HuH-7.5 (cell line): ENCODE measurements at places on chromosomes 11 and 22.
A peak's percentile ranks its signal among the peaks of the same experiment; 100 is the strongest.

GRCh38 chr11:285894-286220 is 3.1 kb upstream of the PGGHG start:
- DNase-seq, result no peak

GRCh38 chr11:94794287-94795168 is 26.4 kb downstream of the AMOTL1 start:
- DNase-seq, result no peak

DNA sequence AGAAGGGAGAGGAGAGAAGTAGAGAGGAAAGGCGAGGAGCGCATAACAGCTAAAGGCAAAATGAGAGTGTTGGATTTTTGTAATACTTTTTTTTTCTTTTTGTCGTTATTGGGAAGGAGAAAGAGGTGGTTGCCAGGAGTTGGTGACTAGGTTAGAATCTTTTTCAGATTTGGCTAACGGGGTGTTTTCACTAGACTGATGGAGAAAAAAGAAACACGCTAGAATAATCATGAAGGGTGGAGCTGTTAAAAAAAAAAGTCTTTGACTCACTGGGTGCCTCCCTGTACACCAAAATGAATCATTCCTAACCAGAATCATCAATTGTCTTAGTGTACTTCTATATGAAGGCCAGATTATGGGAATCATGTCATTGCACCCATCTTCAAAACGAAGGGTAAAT is 12.7 kb downstream of the BLID start:
- no peak for DNase-seq

GRCh38 chr11:67507242-67507863 is 609 bp downstream of the CDK2AP2 start:
- DNase-seq, result peak; percentile 98

DNA sequence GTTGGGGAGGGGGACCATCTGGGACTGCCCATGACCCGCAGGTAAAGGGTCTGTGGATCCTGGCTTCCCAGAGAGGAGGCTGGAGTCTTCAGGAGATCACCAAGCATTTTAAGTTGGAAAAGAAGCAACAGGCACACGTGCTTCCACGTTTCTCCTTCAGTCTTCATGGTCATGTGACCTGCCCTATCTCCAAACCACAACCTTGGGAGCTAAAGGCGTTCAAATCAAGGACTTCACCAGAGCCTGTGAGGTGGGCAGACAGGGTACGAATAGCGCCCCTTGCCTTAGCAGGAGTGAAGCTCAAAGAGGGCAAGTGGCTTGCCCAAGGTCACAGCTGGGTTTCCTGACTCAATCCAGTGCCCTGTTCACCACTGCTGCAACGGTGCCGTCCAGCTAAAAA is 6.7 kb downstream of the TMEM184B start:
- no peak for DNase-seq

DNA sequence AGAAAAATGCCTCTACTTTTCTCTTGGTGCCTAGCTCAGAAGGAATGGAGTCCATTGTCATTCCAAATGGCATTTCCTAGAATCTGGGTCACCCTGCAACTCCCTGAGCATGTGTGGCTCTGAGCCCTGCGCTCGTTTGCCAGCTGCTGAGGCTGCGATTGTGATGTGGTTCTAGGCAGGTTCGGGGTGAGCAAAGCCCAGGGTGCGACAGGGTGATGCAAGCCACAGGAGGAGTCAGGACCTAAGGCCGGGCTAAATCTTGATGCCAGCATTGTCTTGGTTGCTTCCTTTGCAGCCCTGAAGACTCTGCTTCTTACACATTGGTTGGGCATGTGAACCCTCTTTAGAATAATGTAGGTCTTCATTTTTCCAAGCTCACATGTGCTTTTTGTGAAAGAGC is 131.0 kb downstream of the MORC2 start:
- DNase-seq, result no peak

DNA sequence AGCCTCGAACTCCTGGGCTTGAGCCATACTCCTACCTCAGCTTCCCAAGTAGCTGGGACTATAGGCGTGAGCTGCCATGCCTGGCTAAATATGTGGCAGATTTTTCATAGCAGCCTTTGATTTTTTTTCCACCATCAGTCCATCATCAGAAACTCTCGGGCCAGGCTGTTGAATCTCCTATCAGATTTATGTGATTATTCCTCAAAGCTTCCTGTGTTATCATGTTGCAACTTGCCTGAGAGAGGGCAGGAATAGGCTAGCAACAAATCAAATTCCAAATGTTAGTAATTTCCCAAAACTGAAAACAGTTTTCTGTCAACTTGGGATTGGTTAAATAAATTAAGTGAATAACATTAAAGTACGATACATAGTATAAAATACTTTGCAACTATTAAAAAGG is 3.4 kb downstream of the LRRC51 start:
- no peak for DNase-seq

- DNase-seq, result no peak
Observed at GRCh38 chr11:92130421-92130831, 94.2 kb upstream of the FAT3 start.

GRCh38 chr22:36739185-36739584 is 35.6 kb upstream of the CACNG2 start:
- DNase-seq, result no peak

DNA sequence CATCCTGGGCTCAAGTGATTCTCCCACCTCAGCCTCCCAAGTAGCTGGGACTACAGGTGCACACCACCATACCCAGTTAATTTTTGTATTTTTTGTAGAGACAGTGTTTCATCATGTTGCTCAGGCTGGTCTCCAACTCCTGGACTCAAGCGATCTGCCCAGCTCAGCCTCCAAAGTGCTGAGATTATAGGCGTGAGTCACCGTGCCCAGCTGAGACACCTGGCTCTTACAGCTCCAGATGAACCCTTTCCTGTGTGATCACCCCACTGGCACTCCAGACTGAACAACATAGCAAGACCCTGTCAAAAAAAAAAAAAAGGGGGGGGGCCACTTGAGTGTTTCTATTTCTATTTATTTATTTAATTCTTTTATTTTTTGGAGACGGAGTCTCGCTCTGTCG is 1.0 kb upstream of the ADSL start:
- DNase-seq, result no peak

DNA sequence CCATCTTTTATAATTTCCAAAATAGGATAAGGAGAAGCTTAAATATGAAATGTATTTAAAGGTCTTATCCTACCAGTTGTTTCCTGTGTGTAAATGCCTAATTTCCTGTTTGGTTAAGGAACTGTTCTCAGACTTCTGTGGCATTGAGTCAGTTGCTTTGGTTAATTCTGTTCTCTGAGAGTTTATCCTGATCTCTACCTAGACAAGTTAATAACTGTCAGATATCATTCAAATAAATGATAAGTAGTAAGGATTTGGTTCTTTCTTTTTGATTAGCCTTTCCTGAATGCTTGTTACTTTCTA is 39.5 kb downstream of the CTNND1 start:
- DNase-seq, result no peak

DNA sequence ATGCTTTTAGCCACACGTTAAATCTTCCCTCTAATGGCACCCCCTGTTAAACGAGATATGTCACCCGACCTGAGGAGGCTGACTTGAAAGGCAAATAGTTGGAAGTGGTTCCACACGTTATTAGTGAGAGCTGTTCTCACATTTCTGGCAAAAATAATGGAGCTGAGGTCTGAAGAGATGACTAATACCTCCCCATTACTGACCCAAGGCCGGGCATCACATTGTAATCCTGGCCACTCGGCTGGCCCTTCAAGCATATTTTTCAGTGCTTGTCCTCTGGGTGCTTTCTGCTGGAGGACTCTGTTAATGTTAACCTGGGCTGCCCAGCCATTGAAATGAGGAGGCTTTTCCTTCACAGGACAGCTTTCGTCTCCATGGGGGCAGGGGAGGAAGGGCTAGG is 260.0 kb upstream of the CADM1 start:
- no peak for DNase-seq

DNA sequence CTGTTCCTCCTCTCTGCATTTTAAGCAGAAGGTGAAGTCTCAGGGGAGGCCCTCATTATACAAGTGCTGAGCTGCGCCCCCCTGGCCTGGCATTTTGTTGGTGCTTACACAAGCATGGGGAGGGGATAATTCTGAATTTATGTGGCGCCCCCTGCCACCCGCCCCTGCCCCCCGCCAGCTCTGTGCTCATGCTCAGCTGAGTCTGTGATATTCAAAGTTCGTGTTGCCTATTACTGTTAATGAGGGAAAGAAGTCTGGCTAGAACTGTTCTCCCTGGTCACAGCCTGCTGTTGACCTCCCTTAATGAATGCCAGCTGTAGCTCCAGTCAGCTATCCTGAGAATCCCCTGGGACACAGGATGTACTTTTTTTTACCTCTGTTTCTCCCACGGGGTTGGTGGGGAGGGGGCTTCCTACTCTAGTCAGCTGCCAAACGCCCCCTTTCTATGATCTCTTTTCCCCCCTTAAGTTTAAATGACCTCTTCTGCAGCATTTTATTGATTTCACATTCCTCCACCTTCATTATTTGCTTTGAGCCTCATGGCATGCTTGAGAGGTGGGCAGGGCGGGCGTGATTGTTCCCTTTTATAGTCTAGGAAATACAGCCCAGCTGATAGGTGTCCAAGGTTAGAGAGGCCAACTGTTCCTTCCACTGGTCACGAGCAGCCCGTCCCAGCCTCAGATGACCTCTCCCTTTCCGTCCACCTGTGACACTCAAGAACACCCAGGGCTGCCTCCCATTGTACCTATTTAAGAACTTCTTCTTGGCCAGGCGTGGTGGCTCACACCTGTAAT is 12.2 kb downstream of the USP2 start:
- DNase-seq, result no peak

DNA sequence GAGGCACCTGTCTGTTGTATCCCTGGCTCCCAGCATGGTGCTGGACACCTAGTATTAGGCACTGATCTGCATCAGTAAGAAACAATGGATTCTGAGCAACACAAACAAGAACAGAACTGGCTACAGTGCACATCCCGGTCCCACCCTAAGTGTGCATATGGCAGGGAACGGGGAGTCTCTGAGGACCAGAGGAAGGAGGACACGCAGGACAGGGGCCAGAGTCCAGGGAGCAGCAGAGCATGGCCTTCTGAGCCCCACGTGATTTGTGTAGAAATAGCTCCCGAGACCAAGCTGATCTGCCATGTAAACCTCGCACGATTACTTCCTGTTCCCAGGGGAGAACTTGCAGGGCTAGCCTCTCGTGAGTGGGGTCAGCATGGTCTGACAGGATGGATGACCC is 12.7 kb upstream of the SNX32 start:
- DNase-seq, result no peak

DNA sequence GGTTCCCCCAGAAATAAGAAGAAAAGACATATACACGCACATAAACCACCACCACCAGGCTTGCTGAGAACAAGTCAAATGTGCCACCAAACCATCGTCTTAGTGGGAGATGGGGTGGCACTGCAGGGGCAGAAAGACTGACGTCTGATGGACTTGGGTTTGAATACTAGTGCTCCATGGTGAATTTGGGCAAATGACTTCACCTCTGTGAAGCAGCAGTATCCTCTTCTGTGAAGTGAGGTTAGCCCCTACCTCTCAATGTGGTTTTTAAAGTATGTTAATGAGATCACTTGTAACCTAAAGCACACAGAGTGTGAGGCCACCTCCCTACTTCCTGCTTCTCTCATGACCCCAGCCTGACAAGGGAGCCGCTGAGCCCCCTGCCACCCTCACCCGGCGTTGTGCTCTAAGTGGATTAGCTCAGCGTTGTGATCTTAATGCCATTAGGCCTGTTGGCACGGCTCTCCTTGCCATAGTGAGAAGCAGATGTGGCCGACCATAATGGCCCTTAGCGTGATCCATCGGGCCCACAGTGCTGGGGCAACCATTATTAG is 14.4 kb downstream of the ZBTB16 start:
- no peak for DNase-seq

DNA sequence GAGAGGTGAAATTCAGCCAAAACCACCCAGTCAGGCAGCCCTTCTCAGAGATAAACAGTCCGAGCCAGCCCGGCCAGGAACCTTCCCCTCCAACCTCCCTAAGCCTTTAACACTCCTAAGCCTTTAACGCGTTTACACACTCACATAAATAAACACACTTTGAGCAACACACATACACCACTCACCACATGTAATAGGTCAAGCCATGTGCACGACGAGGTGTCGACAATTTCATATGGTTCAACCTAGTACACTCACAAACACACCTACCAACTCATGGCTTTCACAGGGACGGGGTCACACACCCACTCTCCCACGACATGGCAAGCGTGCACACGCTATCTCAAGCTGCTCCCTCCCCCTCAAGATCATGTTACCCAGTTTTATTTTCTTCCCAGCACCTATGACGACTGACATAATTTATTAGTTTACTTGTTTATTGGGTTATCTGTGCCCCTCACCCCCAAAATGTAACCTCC is 15.5 kb downstream of the SLC43A1 start:
- DNase-seq, result no peak

GRCh38 chr11:117390743-117391142 is 63.1 kb downstream of the CEP164 start:
- no peak for DNase-seq

DNA sequence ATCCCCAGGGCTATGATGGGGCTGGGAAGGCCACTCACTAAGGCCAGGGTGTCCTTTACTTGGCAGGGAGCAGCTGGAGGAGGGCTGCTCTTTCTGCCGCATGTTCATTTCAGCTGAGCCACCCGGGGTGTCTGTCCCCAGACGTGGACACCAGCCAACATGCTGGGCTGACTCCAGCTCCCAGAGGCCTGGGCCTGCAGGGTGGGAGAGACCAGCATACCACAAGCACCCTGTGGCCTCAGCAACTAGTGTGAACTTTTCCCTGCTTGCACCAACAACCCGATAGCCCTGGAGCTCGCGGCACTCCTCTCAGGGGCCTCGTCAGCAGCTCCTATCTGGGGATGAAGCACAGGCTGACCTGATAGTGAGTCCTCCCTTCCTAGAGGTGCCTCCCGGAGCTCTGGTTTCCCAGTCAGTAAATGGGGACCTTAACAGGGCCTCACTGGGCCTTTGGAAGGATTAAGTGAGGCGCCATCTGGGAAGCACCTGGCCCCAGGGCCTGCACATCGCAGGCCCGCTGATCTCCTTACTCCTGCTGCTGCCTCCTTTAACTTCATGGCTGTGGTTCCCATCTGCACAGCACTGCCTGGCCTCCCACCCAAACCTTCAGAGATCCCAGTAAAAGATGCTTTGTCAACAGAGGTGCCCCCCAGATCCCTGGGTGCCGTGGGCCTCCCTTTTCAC is 83.4 kb downstream of the GALNT18 start:
- DNase-seq, result no peak

DNA sequence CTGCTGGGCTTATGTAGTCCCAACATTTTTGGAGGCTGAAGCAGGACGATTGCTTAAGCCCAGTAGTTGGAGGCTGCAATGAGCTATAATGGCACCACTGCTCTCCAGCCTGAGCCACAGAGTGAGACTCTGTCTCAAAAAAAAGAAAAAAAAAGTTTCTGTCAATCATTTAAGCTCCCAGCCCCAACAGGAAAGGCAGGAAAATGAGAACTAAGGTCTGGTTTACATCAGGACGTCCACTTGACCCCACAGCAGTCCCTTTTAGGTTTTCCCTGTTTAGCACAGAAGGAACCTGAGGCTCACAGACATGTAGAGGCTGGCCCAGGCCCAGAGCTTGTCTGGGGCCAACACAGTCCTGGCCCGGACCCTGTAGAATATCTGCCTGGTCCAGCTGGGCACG is 9.2 kb upstream of the TTLL1 start:
- no peak for DNase-seq

- DNase-seq, result no peak
Observed at GRCh38 chr11:8089791-8090510, 8.9 kb downstream of the TUB start.
